ENCODE measurements at places on chromosomes 5 and 9. TPM values are rescaled to one million over a fixed set of nuclear protein-coding genes. Genes with fewer than 3 reads are reported as not detected.

GRCh38 chr5:69492923-69493395 lies 369 bp downstream of the OCLN start:
- no peaks in the 10 kb centered on the region for H3K36me3 ChIP-seq
- no peak overlapping the region for H3K27ac ChIP-seq
- DNase-seq: peak; percentile 31
- peaks cover 6% of the 10 kb centered on the region for H3K4me1 ChIP-seq
- H3K27me3 ChIP-seq: peaks cover 49% of the 10 kb centered on the region
- H3K4me3 ChIP-seq: peak overlapping the region; percentile 62

DNA sequence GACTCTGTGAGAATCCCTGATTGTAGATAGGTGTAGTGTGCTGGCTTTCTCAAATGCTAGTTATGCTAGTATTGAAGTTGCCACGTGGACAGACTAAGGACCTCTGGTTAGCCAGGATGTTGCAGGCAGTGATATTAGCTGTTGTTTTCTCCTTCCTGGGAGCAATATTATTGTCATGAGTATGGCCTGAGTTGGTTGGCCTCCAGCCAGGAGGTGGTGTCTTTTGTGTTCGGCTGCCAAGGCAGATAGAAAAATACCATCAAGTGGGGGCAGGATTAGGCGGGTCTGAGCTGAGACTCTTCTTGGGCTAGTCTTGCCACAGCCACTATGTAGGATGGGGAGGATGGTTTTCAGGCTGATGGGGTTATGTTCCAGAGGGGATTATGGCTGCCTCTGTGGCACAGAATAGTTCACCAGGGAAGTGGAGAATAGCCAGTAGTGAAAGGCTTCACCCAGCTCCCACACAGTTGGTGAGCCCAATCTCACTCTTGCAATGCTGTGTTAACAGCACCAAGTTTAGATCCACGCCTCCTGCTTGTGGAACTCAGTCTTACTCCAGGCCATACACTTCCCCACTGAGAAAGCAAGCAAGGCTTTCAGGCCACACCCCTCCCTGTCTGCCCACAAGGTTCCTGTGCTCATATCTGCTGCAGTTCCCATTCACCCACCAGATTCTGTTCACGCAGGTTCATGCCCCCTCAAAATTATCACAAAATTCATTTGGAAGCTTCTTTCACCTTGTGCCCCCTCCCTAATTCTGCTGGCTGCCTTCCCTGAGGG lies 31.2 kb downstream of the GHR start:
- H3K27me3 ChIP-seq: peaks cover 10% of the 10 kb centered on the region
- no peak overlapping the region for H3K4me3 ChIP-seq

DNA sequence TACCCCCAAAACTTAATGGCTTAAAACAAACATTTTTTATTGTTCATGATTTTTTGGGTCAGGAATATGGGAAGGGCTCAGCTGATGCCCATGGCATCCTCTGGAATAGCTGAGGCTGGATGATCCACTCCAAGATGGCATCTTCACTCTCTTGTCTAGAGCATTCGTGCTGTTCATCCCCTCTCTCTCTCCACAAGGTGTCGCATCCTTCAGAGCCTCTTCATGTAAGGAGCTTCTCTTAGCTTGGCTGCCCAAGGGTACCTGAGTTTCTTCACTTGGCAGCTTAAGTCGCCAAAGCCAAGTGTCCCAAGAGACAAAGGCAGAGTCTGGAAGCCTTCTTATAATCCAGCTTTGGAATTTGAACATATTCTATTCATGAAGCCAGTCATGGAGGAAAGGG lies 294.7 kb downstream of the CHSY3 start:
- H3K4me1 ChIP-seq: no peaks in the 10 kb centered on the region
- DNase-seq: no peak
- peaks cover 14% of the 10 kb centered on the region for H3K27me3 ChIP-seq
- no peak overlapping the region for H3K4me3 ChIP-seq
- H3K27ac ChIP-seq: no peak overlapping the region
- H3K36me3 ChIP-seq: no peaks in the 10 kb centered on the region

- no peak overlapping the region for H3K4me3 ChIP-seq
- H3K27ac ChIP-seq: no peak overlapping the region
- H3K4me1 ChIP-seq: peaks cover 12% of the 10 kb centered on the region
- H3K36me3 ChIP-seq: no peaks in the 10 kb centered on the region
- no peak for DNase-seq
- H3K27me3 ChIP-seq: peaks cover 22% of the 10 kb centered on the region
These were observed 82.8 kb downstream of the SLC1A3 start for GRCh38 chr5:36689225-36689624.

The PLAC8L1 gene
- total RNA-seq: 0.30 TPM

The GDA gene
- total RNA-seq: not detected
